ENCODE measurements at places on chromosomes 5 and 9.

- no peak for DNase-seq
These were observed 52.5 kb upstream of the SLC2A8 start for GRCh38 chr9:127344368-127345000.

- no peak for DNase-seq
These were observed 148.3 kb upstream of the GHR start for GRCh38 chr5:42274913-42275312.

DNA sequence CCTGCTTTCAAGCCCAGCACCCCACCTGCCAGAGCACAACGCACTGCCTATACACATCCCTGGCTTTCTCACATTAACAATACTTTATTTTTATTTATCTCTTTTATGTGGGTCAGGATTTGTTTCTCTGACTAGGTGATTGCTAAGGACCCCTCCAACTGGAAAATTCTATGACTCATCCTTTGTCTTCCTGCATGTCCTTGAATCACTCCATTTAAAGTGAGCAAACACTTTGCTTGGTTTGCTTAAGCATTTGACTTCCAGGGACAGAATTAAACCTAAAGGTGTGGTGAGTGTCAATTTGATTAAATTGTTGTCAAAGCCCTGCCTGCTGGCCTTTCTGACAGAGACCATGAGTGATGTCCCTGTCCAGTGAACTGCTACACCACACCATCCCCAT lies 536.5 kb upstream of the BRINP1 start:
- DNase-seq, result no peak

DNA sequence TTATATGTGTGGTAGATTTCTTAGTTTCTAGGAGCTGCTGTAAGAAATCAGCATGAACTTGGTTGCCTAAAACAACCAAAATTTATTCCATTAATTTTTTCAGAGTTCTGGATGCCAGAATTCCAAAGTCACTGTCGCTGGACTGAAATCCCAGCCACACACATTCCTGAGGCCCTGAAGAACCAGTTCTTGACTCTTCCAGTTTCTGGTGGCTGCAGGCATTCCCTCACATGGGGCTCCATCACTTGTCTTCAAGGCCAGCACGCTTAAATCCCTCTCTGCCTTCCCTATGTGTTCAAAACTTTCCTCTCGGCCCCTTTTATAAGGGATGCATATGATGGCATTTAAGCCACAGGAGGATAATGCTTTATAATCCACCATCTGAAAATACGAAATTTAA lies 1237.5 kb upstream of the CDH9 start:
- DNase-seq, result no peak

DNA sequence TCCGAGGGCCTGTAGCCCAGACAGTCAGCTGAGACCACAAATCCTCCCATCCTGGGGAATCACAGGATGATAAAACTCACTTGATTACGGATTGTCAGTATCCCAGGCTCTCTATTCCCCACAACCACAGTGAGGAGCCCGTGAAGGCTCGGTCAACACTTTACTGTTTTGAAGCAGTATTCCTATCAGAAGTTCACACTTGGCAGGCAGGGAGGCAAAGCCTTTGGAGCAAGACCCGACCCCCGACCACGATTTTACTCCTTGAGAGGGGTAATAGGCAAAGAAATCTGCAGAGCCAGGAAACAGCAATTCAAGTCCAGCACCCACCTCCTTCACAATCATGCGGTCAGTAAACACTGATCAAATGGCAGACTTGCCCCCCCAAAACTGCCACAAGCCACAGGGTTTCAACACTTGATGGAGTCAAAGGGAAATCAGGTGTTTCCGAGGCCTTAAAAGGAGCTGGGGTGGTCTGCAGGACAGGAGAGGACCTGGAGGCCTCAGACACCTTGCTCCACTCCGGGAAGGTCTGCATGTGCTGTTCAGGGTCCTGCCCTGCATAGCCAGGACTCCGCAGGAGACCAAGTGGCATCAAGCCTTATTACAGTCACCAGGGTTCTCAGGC lies 25.2 kb downstream of the BICD2 start:
- peak; percentile 15 for DNase-seq

DNA sequence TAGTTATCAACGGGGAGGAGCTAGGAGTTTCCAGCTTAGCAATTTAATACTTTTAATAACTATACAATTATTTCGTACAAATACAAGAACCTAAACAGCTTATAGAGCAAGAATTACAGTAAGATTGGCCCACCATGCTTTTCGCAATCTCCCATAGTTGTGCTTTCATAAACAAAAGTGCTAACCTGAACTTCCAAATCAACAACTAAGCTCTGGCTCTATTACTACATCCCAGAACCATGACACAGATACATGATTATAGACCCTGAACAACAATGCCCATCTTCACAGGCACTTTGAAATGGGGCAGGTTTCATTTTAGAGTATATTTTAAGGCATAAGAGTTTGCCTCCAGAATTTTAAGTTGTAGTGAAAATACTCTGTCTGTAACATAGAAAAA lies 203.5 kb downstream of the DMRTA1 start:
- DNase-seq, result no peak

DNA sequence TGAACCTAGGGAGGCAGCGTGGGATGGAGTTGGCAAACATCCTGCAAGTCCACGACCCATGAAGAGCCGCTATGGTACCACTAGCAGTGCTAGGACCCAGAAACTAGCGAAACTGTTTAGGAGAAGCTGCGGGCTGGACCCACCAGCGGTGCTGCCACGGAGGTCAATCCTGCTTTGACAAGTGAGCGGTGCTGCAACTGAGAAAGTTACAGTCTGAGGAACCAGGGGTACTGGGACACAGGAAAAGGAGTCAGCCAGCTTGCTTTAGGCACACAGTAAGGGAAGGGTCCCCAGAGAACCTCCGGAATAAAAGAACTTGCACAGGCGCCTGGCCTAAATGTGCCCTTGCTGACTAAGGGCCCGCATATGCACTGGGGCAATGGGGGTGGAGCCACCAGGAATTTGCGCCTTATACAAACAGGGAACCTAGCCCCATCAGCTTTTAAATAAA lies 23.6 kb upstream of the ANXA2R start:
- no peak for DNase-seq

GRCh38 chr9:75607521-75607920 lies 283.0 kb upstream of the PCSK5 start:
- no peak for DNase-seq

- DNase-seq, result no peak
These were observed 85.7 kb upstream of the NTRK2 start for GRCh38 chr9:84583866-84584265.

DNA sequence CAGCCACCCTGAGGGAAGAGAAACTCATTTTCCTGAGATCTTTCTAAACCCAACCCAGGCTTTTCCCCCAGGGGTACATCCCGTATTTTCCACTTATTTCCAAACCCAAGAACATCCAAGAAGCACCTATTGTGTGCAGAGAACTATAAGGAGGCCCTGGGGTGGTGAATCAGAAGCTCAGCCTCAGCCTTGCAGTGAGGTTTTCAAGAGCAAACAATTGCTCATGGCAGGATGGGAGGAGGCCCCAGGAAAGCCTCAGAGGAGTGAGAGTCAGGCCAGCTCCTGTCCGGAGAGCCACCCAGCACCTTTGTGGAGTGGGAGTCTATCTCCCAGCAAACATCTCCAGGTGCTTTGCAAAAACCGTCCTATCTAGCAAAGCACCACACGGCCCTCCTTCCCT lies 19.2 kb downstream of the NIPAL4 start:
- no peak for DNase-seq

DNA sequence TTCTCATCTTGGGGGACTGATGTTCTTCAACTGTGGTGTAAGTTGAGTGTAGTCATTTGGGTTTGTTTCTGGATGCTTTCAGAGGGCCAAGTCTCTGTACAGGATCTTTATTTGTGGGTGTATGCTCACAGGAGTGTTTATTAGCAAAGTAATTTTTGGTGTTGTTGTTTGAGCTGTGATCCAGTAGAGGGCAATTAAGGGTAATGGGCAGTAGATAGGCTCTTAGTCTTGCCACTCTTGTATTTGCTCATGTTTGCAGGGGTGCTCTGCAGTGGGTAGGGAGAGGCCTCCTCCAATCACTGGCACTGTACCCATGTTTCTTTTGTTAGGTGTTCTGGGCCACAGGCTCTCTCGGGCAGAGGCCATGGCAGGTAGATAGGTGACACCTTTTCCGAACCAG lies 45.9 kb upstream of the ITGA2 start:
- DNase-seq, result no peak

DNA sequence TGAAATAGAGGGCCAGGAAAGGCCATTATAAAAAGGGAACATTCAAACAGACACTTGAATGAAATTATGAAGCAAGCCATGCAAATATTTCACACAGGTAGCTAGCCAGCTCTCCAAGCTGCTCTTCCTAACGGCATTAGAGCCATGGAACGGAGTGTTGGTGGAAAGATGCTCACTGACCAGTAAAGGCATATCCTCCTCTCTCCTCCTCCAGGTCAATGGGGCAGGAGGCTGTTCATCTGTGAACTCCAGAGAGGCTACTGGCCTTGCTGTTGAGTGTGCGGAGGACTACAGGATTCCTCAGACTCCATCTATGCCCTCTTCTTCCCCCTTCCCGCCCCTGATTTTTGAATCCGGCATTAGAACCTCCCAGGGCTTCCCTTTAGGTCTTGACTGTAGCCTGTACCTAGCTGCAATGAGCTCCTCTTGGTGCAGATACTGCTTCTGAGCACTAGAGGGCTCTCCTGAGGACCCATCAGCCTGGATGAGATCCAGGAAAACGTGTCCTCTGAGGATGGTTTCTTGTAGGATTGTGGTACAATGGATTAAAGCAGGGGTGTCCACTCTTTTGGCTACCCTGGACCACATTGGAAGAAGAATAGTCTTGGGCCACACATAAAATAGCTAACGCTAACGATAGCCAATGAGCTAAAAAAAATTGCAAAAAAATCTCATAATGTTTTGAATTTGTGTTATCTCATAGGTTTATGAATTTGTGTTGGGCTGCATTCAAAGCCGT lies 162.2 kb downstream of the SREK1 start:
- no peak for DNase-seq

DNA sequence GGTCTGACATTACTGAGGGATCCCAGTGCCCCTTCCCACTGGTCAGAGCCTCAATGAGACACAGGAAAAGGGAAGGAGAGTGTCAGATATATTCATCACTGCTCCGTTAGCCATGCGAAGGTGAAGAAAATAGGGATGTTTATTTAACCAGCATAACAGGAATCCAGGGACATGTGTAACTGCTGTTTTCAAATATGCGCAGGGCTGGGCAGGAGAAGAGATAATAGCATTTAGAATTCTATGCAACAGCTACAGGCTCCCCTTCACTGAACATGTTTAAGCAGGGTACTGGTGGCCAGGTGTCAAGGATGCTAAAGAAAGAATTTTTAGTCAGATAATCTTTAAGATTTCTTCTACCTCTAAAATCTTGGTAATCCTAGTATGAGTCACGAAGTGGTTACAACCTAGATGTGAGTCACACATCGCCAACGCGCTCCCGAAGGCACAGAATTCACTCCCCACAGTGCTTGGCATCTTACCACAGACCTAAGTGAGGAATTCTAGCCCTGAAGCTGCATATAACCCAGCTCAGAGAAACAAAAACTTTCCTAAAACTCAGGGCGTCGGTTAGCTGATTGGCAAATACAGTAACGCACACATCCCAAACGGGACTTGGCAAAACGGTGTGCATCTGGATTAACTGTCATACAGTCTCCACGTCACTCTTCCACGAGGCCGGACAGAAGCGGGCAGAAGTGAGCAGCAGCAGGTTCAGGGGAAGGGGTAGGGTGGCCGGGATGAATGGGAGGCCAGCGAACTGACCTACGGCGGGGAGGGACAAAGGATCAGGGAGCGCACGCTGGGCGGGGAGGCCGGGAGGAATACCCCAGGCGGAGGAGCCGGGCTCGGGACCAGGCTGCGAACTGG lies 1.1 kb downstream of the CTNNAL1 start:
- peak; percentile 25 for DNase-seq

DNA sequence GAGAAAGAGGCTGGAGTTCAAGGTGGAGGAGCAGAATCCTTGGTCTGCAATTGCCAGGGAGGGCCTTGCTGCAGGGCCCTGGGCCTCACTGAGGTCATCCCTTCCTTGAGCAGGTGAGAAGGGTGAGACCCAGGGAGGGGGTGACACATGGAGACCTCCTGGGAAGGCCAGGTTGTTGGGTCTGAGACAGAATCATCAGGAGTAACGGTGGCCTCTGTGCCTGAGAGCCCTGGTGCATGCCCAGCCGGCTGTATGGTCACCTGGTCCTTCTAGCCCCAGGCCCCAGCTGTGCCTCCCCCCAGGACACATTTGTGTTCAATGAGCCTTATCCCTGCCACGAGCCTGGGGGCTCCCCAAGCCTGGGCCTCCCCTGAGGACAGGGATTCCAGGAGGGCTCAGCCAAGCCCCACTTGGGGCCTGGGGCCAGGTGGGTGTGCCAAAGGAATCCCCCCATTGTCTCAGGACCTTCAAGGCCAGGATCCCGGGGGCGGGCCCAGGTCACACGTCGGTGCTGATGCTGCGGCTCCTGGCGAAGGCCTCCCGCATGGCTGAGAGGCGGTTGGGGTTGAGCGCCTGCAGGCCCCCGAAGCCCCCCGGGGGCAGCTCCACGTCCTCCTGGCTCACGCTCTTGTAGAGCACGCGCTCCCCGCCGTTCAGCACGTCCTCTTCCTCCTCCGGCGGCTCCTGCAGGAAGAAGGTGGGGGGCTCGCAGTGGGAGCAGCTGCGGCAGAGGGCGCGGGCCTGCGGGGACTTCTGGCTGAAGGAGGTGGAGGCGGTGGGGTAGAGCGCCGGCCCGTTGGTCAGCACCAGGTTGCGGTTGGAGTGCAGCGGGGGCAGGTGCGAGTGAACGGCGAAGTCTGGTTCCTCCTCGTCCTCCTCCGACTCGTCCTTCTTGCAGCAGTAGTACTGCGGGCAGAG lies 30.4 kb downstream of the FAM163B start:
- no peak for DNase-seq

GRCh38 chr5:58490402-58491050 lies 709 bp upstream of the GAPT start:
- no peak for DNase-seq

- DNase-seq, result no peak
These were observed 276.1 kb downstream of the TAF11L14 start for GRCh38 chr5:17910318-17910717.

DNA sequence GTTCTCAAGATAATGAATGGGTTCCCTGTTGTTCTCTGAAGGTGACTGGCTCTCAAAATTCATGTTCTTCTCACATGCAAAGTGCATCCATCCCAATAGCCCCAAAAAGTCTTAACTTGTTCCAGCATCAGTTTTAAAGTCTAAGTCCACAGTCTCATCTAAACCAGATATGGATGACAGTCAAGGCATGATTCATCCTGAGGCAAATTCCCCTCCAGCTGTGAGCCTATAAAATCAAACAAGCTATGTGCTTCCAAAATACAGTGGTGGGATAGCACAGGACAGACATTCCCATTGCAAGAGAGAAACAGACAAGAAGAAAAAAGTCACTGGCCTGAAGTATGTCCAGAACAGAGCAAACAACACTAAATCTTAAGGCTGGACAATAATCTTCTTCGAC lies 25.4 kb downstream of the FBXO10 start:
- no peak for DNase-seq

GRCh38 chr9:17695482-17695881 lies 116.6 kb downstream of the SH3GL2 start:
- no peak for DNase-seq

- DNase-seq, result no peak
These were observed 32.1 kb upstream of the RICTOR start for GRCh38 chr5:39106322-39106721.

GRCh38 chr9:130860458-130861316 lies 25.6 kb downstream of the ABL1 start:
- peak; percentile 59 for DNase-seq

GRCh38 chr5:135155616-135156214 lies 121.7 kb upstream of the PITX1 start:
- DNase-seq, result no peak

- DNase-seq, result no peak
These were observed 10.7 kb downstream of the NKD2 start for GRCh38 chr5:1019001-1019905.

Data from dorsolateral prefrontal cortex (tissue), 122 donors.